ENCODE measurements at places on chromosomes 6 and 20. TPM values are rescaled to one million over a fixed set of nuclear protein-coding genes. Genes with fewer than 3 reads are reported as not detected.

PLEKHG1 gene
- total RNA-seq = 0.57 TPM

ABCF1 gene
- 85.2 TPM for total RNA-seq

ACTL10 gene
- 2.9 TPM for total RNA-seq

HCRTR2 gene
- not detected for total RNA-seq

CLPSL1 gene
- not detected for total RNA-seq

KHDC1 gene
- 6.5 TPM for total RNA-seq

FAM135A gene
- total RNA-seq = 5.3 TPM

TMEM217 gene
- total RNA-seq = 2.9 TPM

MLN gene
- not detected for total RNA-seq

PRRC2A gene
- 240 TPM for total RNA-seq
